Activated CD4-positive, alpha-beta T cell treated with anti-CD3 and anti-CD28 coated beads, Interleukin-2, amount 50 U/mL, for 24 hours (primary cell): ENCODE measurements at places on chromosomes 2 and 18.

GRCh38 chr18:11454040-11454439 is 155.4 kb upstream of the SLC35G4 start:
- no peak for DNase-seq

DNA sequence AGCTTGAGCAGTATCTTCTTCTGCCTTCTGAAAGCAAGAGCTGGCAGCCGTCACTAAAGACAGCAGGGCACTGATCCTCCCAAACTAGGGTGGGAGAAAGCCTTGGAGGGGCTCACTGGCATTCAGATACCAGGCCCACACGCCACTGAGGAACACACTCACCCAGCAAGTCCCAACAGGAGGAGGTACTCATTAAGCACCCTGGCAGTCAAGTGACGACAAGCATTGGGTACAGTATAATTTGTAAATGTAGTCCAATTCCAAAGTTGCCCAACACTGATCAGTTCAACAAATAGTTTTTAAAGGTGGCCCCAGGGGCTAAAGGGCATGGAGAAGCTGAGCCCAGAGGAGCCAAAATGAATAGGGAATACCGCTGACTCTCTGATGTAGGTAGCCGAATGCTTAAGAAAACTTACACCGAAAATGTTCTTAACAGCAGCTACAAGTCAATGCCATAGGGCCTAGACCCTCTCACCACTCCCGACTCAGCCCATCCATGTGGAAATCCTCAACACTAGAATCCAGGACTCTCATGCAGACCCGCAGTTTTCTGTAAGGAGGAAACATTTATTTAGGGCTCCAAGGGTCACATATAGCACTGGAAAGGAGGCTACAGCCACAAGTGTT is 9.9 kb downstream of the LIMS2 start:
- no peak for DNase-seq

GRCh38 chr2:2699121-2699505 is 368.0 kb upstream of the MYT1L start:
- no peak for DNase-seq

DNA sequence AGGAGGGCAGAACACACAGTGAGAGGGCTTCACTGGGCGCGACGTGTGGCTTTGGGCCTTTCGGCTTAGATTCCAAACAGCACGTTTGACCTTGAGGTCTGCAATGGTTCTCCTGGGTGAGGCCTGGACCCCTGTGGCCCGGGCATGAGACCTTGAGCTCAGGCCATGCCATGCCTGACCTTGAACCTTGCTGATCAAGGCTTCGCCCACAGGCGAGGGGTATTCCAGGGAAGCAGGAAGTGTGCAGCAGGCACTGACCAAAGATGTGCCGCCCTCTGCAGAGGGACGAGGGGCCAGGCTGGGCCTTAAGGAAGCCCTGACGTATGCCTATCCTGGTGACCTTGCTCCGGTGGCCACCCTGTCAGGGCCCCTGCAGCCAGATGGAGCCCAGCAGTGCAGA is 178.3 kb upstream of the HDAC4 start:
- DNase-seq: no peak

GRCh38 chr18:59767732-59768131 is 70.5 kb upstream of the CCBE1 start:
- DNase-seq: no peak

DNA sequence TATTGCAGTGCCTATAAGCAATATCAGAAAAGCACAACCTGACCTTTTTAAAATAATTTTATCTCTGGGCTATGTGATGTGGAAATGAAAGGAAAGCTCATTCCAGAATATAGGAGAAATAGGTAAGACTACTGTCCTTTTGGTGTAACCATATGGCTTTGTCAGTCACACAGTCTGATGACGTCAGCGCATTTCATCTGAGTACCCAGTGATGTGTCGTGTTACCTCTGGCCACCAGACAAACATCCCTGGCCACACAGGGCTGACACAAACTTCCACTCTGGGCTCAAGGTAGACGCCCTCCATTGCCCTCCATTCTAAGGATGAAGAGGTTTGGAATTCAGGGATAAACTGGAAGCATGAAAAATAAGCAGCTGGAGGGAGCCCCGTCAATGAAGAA is 506.7 kb downstream of the CMPK2 start:
- DNase-seq: no peak

- DNase-seq: no peak
These were observed 35.3 kb downstream of the TMEM237 start for GRCh38 chr2:201608021-201608420.

DNA sequence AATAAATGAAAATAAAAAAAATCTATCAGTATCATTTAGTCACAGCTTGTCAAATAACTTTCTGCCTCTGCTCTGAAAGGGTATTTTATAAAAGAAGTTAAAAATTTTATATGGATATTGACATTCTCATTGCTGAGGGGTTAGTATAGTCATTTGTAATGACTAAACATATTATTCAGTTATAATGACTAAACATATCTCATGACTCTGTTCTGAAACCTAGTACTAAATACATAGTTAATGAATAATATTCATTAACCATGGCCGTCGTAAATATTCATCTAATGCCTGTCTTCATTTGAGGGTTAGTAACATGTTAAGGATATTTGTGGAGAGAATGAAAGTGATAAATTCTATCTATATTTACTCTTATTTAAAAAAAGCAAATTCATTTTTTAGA is 69.1 kb upstream of the MAP4K3 start:
- DNase-seq: no peak

DNA sequence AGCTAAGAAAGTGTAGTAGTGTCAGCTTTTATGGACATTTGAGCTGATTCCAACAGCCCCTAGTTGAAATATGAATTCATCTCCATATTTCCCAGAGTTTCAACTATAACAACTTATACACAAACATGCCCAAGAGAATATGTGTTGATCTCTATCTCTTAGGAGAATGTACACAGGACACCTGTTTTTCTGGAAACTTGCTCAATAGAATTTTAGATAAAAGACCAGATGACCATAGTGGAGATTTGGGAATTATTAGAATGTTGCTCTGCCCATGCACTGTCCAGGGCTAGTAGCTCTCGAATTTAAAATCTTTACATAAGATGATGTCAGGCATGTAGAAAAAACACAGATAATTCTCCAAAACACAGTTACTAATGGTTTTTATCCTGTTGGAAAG is 162.3 kb upstream of the VRK2 start:
- no peak for DNase-seq

GRCh38 chr2:8984157-8984556 is 19.3 kb downstream of the MBOAT2 start:
- no peak for DNase-seq

- no peak for DNase-seq
These were observed 426.7 kb upstream of the PKDCC start for GRCh38 chr2:41621095-41621494.

- DNase-seq: no peak
These were observed 52.1 kb downstream of the NEMP2 start for GRCh38 chr2:190482451-190482850.

- peak; percentile 6 for DNase-seq
These were observed 213.0 kb upstream of the CELF4 start for GRCh38 chr18:37778417-37779165.

DNA sequence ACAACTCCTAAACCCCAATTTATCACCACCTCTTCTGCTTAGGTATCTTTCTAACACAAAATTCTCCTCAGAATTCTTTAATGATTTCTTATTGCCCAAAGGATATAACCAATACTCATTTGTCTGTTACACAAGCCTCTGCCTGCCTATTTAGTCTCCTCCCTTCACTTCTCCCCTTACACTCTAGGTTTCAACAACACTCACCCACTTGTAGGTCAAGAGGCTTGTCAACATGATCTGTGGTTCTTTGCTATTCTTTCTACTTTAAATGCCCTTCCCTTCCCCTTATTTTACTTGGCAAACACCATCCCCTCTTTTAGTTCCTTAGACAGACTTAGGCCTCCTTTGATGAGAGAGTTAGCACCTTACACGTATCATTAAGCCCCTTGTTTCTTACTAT is 69.0 kb upstream of the C2orf15 start:
- no peak for DNase-seq

- no peak for DNase-seq
These were observed 7.7 kb downstream of the MAPRE3 start for GRCh38 chr2:26978061-26978596.

DNA sequence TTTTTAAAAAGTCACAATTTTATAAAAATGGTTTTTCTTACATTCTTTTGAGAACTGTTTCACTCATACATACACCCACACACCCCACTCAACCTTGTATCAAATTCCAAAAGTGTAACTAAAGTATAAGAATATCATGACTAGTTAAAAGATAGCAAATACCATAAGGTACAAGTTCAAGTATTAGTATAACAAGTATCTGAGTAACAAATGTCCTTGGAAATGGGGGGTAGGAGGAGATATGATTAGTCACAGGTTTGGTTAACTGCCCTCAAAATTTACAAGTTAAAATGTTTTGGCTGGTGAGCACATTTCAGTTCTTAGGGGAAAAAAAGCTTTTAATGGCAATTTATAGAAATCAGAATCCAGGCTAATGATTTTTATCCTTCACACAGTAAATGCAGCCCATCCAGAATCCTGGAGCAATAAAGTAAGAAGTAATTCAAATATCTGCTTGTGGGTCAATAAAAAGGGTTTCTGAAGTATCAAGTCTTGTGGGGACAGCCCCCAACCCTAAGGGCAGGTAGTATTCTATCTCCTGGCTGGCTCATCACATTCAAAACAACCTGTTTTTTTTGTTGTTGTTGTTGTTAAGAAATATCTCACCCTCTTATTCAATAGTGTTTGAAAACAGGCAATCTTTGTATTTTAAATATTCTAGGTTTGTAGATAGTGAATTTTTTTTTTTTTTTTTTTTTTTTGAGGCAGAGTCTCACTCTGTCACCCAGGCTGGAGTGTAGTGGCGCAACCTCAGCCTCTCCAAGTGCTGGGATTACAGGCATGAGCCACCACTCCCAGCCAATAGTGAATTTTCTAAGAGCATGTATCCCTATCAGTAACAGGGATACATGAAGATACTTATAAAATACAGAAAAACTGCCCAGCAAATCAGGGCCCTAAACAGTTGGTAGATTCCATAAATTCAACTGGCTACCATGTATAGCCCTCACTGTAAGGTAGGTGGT is 14.5 kb downstream of the IAH1 start:
- DNase-seq: no peak

- DNase-seq: no peak
These were observed 24.4 kb upstream of the ERMN start for GRCh38 chr2:157349949-157350515.

DNA sequence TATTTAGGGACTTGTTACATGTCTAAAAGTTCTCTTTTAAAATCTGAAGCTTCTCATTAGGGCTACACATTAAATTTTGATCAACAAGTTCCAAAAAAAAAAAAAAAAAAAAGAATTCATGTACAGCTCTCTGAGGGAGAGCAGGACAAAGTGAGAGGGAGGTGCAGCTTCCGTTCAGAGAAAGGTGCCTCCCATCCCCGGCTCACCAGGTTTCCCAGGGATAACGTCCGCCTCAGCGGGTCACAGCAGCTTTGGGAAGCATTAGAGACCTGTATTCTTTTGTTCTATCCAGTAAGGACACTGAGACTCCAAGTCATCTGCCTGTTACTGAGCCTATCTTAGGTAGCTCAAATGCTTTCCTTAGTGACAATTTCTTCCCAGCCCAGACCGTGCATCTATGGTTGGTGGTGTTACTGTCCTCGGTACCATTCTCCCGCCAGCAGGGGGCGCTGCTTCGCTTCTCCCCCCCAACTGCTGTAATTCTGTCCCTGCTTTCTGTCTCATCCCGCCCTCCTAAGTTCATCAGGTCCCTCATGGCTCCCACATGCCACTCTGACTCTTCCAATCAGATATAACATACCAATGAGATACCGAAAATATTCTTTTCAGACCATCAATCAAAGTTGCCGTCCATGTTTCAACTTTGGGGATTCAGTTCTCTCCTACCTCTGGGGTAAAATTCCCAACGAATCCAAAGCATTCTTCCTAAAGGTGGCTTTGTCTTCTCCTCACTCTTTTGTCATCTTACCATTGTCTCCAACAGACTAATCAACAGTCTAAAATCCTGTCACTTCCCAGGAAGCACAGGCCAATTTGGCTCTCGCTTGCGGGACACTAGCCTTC is 466.5 kb downstream of the METTL4 start:
- DNase-seq: peak; percentile 3

- DNase-seq: no peak
These were observed 37.1 kb upstream of the ZCCHC2 start for GRCh38 chr18:62485684-62486083.

DNA sequence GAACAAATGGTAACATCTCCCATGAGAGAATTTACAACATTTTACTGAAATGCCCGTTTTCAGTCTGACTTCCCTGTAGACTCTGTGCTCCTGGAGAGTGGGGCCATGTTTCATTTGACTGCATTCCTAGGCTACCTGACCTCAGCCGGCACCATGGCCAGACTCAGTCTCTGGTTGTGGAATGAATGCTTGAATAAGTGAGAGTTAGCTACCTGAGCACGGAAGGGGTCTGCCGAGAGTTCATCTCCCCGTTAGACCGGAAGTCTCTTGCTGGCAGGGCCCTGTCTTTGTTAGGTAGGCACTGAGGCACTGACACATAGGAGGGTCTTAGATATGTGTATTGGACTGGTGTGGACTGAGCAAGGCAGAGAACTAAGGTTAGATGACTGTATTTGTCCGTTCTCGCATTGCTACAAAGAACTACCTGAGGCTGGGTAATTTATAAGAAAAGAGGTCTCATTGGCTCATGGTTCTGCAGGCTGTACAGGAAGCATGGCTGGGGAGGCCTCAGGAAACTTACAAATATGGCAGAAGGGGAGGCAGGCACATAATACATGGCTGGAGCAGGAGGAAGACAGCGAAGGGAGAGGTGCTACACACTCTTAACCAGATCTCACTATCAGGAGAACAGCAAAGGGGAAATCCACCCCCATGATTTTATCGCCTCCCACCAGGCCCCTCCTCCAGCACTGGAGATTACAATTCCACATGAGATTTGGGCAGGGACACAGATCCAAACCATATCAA is 271.2 kb downstream of the GLI2 start:
- no peak for DNase-seq

- DNase-seq: no peak
These were observed 52.2 kb downstream of the EDAR start for GRCh38 chr2:108936866-108937265.

DNA sequence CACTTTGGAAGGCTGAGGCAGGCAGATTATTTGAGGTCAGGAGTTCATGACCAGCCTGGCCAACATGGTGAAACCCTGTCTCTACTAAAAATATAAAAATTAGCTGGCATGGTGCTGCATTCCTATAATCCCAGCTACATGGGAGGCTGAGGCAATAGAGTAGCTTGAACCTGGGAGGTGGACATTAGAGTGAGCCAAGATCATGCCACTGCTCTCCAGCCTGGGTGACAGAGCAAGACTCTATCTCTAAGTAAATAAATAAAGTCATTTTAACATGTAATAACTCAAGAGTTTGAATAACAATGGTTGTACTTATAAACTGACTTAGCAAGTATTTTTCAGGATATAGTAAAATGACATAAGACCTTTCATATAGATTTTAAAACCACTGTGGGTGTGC is 169.3 kb upstream of the FN1 start:
- no peak for DNase-seq

- no peak for DNase-seq
These were observed 2.0 kb downstream of the SLC14A2 start for GRCh38 chr18:45617284-45617683.

DNA sequence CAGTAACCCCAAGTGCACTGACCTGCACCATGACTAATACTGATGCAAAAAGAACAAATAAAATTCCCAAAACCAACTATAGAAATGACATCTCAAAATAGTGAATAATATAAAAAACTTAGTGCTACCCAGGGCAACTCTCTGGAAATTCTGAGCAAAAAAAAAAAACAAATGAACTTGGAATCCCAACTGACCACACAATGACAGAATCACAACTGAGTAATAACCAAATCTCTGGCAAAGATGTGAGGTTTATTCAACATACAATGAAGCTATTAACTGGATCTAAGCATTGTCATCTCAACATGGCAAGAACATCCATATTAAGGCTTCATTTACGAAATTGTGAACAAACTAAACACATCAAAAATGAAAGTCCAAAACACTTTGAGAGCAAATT is 22.7 kb downstream of the EXOC6B start:
- DNase-seq: no peak
